H1 (cell line): ENCODE measurements at places on chromosomes 1 and 21. TPM values are rescaled to one million over a fixed set of nuclear protein-coding genes. Genes with fewer than 3 reads are reported as not detected.
A peak's percentile ranks its signal among the peaks of the same experiment; 100 is the strongest.

Gene OR2M3
- not detected in 2 replicates for total RNA-seq

Gene PCBP3
- 6.3 TPM in 2 replicates for total RNA-seq

DNA sequence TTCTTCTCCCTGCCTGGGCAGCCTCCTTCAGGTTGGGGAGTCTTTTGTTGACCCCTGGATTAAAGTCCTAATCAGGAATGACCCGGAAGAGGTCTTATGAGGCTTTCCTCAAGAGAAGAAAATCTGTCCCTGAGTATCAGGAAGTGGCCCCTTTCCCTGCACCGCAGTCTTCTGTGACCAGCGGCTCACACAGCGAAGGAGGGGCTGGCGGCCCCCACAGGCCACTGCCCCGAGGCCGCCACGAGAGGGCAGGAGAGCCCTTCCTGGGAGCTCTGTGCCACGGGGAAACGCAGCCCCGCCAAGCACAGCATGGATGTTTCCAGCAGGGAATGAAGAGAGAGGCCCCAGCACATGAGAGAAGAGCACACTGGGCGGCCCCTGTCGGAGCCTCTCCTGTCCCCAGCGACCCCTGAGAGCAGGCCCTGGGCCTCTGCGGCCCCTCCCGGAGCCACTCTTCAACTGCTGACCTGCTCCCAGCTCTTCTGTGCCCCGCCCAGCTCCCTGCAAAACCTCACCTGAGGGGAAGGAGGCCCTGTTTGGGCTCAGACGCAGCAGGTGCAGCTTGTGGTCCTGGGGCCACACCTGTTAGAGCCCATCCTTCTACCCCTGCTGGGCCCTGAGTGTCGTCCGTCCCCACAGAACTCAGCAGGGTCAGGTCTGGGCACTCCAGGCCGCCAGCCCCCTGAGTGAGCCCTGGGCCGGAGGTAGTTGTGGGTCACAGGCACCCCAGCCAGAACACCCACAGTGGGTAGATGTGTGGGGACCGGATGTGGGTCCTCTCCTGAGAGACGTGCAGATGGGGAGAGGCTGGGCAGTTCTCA is 4.9 kb upstream of the POFUT2 start:
- H3K27me3 ChIP-seq: no peaks in the 10 kb centered on the region
- no peak overlapping the region for H3K4me3 ChIP-seq
- no peak overlapping the region for H3K27ac ChIP-seq
- peak; percentile 65 for DNase-seq

GRCh38 chr1:10901091-10901890 is 104.8 kb upstream of the CASZ1 start:
- peaks cover 35% of the 10 kb centered on the region for H3K4me1 ChIP-seq
- no peak overlapping the region for H3K27ac ChIP-seq
- no peaks in the 10 kb centered on the region for H3K36me3 ChIP-seq

- no peak overlapping the region for H3K4me3 ChIP-seq
- no peaks in the 10 kb centered on the region for H3K27me3 ChIP-seq
- no peaks in the 10 kb centered on the region for H3K4me1 ChIP-seq
- H3K27ac ChIP-seq: no peak overlapping the region
- no peak for DNase-seq
Measured at GRCh38 chr1:233227930-233228465, 67.5 kb downstream of the PCNX2 start.

DNA sequence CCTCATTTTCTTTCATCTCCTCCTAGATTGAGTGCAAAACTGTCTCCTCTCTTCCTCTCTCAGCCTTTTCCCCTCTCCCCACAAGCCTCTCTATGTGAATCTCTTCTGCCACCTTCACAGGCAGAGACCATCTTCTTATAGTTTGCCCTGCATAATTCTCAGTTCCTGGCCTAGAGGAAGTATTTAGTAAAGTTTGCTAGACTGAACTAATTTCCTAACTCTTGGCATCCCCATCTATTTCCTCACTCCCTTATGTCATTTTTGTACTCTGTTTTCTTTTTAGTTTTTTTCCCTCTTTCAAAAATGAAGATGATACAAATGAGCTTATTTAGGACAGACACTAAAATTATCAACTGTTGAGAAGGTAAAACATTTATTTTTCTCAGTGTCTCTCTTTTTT is 66.0 kb downstream of the XCL2 start:
- H3K4me3 ChIP-seq: no peak overlapping the region
- peaks cover 9% of the 10 kb centered on the region for H3K4me1 ChIP-seq
- DNase-seq: no peak
- no peak overlapping the region for H3K27ac ChIP-seq
- no peaks in the 10 kb centered on the region for H3K27me3 ChIP-seq

- no peaks in the 10 kb centered on the region; the same call in none of the 2 replicates for H3K4me1 ChIP-seq
- no peak overlapping the region for H3K27ac ChIP-seq
- no peaks in the 10 kb centered on the region for H3K36me3 ChIP-seq
- H3K27me3 ChIP-seq: no peaks in the 10 kb centered on the region
- no peak overlapping the region for H3K4me3 ChIP-seq
Measured at GRCh38 chr21:35885942-35886541, 174.3 kb downstream of the SETD4 start.

DNA sequence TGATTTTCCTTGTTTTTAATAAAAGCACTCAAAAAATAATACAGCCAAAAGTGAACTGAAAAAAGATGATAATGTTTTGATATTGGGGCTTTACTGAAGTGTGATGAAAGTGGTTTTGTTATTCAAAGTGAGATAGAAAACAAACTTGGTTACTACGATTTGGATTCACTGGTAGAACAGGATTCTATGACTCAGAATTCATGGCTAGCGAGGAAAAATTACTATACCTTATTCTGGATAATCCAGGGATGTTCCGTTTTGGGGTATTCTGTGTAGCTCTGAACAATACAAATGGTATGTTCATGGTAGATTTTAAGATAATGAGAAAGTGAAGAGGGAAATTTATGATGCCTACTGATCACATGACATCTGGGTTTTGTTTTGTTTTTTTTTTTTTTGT is 117.7 kb downstream of the NRDC start:
- 0 out of 2 replicates have a peak, but pooled peaks cover 2% of the 10 kb centered on the region for H3K36me3 ChIP-seq
- no peak overlapping the region for H3K27ac ChIP-seq
- no peak for DNase-seq
- no peaks in the 10 kb centered on the region for H3K27me3 ChIP-seq
- no peak overlapping the region for H3K4me3 ChIP-seq
- no peaks in the 10 kb centered on the region for H3K4me1 ChIP-seq

- peaks cover 5% of the 10 kb centered on the region; the same call in 1 of the 2 replicates for H3K36me3 ChIP-seq
- H3K27ac ChIP-seq: no peak within 1 kb of the TSS
- H3K27me3 ChIP-seq: peaks cover 76% of the 10 kb centered on the region
- peak; percentile 71 for DNase-seq
- H3K4me3 ChIP-seq: peak within 1 kb of the TSS; percentile 33
Measured at GRCh38 chr1:23424293-23425192, at the start of gene TCEA3. Gene TCEA3, minus strand, starts transcription at chr1:23424748. Its CDS starts 115 bp downstream, at chr1:23424633.

DNA sequence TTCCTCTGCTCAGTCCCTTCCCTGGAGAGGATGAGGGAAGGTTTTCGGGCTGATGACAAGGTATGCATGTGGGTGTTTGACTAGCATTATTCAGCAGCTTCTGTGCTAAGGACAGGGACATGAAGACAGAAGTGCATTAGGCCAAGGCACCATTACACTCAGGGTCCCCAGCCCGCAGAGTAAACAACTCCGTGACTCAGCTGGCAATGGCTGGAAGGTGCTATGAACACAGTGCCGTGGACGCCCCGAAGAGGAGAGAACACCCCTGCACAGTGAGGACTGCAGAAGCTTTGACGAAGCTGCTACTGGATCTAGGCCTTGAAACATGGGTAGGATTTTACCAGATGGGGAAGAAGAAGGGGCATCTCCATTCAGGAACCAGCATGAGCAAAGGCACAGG is 13.7 kb upstream of the EPS8L3 start:
- DNase-seq: no peak

DNA sequence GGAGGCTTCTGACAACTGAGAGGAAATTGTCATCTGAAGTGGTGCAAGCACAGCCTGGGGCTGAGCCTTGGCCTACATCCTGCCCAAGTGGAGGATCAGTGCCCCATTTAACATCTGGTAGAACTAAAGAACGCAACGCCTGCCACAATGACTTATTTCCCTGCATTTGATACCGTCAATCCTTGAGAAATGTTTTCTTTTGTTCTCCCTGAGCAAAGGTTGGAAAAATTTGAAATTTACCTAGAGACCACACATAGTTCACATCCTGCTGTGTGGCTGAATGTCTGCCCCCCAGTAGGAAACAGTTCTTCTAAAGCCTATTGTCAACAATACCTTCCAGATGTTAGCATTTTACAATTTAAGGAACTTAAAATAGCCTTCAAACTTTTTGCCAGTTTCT is 5.6 kb upstream of the RGS4 start:
- no peak overlapping the region for H3K4me3 ChIP-seq
- no peaks in the 10 kb centered on the region for H3K27me3 ChIP-seq

GRCh38 chr1:230641346-230641745 is 935 bp upstream of the COG2 start:
- H3K36me3 ChIP-seq: no peaks in the 10 kb centered on the region
- peak overlapping the region; percentile 86 for H3K4me3 ChIP-seq
- no peaks in the 10 kb centered on the region for H3K27me3 ChIP-seq

DNA sequence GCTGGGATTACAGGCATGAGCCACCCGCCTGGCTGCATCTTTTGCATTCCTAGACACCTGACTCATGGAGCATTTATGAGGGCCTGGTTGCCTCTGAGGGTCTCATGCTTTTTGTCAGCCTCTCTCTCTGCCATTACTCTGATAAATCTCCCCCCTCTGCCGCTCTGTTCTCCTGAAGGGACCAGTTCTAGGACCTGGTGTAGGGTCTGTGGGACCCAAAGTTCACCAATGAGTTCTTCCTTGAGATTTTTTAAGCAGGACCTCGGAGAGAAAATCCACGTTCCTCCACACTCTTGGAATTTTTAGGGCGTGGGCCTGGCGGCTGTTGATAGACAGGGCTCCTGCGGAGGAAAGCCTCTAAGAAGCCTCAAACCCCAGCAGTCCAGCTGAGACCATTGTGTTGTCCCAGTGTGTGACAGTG is 91.9 kb upstream of the ERRFI1 start:
- H3K36me3 ChIP-seq: no peaks in the 10 kb centered on the region
- no peak for DNase-seq
- 0 out of 2 replicates have a peak, but pooled peaks cover 3% of the 10 kb centered on the region for H3K4me1 ChIP-seq
- no peaks in the 10 kb centered on the region for H3K27me3 ChIP-seq
- H3K27ac ChIP-seq: no peak overlapping the region

DNA sequence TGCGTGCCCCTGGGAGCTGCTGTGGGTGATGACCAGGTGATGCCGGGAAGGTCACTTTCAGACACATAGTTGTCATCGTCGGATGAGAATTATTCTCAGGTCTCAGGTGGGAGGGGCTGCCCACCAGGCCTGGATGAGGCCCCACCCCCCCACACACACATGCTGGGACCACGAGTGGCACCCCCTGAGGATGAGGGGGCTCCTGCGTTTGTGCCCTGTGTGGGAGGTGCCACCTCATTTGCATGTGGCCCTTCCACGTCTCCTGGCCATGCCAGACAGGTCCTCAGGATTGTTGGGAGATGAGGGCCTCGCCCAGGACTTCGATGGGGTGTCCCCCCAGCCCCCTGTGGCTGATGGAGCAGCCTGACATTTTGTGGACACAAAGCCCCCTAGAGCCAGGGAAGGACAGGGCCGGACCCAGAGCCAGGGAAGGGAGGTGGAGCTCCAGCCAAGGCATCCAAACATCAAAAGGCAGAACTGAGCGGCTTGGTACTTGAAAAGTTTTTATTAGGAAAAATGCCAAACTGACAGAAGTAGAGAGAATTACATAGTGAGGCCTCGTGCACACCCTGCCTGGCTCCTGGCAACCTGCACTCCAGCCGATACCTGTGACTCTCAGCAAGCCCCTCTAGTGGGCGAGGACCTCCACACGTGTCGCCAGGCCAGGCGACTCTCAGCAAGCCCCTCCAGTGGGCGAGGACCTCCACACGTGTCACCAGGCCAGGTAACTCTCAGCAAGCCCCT is 55.7 kb downstream of the PRKCZ start:
- H3K27ac ChIP-seq: no peak overlapping the region
- no peak overlapping the region for H3K4me3 ChIP-seq

- H3K36me3 ChIP-seq: no peaks in the 10 kb centered on the region
- H3K27ac ChIP-seq: no peak overlapping the region
- no peaks in the 10 kb centered on the region for H3K4me1 ChIP-seq
- no peak overlapping the region for H3K4me3 ChIP-seq
Measured at GRCh38 chr1:177256153-177257075, 85.7 kb downstream of the BRINP2 start.

GRCh38 chr1:23178950-23179349 is 10.3 kb upstream of the LUZP1 start:
- H3K27ac ChIP-seq: no peak overlapping the region
- H3K27me3 ChIP-seq: peaks cover 28% of the 10 kb centered on the region
- no peak for DNase-seq
- no peaks in the 10 kb centered on the region for H3K4me1 ChIP-seq
- H3K36me3 ChIP-seq: no peaks in the 10 kb centered on the region
- no peak overlapping the region for H3K4me3 ChIP-seq

DNA sequence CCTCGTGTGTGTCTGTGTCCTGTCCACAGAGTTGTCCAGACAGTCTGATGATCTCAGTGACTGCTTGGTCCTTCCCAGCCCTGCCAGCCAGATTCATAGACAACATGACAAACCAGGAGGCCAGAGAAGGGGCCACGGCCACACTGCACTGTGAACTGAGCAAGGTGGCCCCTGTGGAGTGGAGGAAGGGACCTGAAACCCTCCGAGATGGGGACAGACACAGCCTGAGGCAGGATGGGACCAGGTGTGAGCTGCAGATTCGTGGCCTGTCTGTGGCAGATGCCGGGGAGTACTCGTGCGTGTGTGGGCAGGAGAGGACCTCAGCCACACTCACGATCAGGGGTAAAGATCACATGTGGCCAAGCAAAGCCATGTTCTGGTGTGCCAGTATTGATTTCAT is 96.4 kb downstream of the OBSCN start:
- DNase-seq: no peak
- no peaks in the 10 kb centered on the region for H3K4me1 ChIP-seq
- no peaks in the 10 kb centered on the region for H3K36me3 ChIP-seq
- no peak overlapping the region for H3K27ac ChIP-seq
- no peak overlapping the region for H3K4me3 ChIP-seq

- H3K27me3 ChIP-seq: no peaks in the 10 kb centered on the region
- DNase-seq: peak; percentile 3
- no peak overlapping the region for H3K27ac ChIP-seq
- H3K4me3 ChIP-seq: no peak overlapping the region
Measured at GRCh38 chr1:190258003-190258402, 219.7 kb downstream of the BRINP3 start.
